Hypothalamus (tissue), 51 donors: ENCODE measurements at places on chromosomes 2 and 18.

- DNase-seq = no peak
These were observed 8.3 kb downstream of the TRAPPC12 start for GRCh38 chr2:3387644-3388411.

GRCh38 chr2:109144271-109144670 lies 15.3 kb downstream of the SH3RF3 start:
- no peak for DNase-seq

GRCh38 chr2:197969391-197969893 lies 165.0 kb downstream of the PLCL1 start:
- no peak for DNase-seq

GRCh38 chr2:21404827-21405625 lies 281.3 kb downstream of the TDRD15 start:
- DNase-seq = no peak

GRCh38 chr18:55314031-55314430 lies 274.0 kb downstream of the TCF4 start:
- DNase-seq = no peak

DNA sequence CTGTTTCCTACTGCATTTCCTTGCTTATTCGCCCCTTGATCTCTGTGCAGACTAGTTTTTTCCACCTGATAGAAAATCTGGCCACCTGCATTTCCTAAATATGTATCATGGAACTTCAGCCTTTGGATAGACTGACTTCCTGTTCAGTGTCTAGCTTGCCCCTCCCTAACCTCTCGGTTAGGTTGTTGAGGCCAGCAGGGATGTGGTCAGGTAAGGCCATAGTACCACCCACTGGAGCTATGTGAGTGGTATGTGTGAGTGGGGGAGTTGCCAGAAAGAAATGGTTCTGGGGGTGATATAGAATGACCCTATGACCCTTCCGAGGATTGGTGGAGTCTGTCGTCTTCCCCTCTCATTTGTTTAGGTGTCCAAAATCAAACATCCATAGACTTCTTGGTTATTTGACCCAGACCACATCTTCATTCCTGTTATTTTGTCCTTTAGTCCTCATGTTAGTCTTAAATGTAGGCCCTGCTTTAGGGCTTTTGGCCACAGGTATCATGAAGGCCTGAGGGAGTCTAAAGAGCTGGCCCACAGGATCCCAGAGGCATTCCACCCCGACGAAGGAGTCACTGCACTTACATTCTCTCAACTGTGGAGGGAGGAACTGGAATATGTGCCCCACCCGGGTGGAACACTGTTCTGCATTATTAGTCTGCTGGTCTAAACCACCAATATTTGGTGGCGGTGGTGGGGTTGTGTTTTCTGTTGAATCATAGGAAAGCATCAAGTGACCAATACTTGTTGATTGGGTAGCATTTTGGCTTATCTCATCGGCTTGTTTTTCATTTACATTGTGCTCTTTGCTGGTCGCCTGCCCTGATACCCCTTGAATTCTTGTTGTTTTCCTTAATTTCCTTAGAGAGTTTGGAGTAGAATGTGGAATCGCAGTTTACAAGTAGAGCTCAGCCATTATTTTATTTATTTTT lies 21.9 kb downstream of the CAB39 start:
- DNase-seq = no peak

DNA sequence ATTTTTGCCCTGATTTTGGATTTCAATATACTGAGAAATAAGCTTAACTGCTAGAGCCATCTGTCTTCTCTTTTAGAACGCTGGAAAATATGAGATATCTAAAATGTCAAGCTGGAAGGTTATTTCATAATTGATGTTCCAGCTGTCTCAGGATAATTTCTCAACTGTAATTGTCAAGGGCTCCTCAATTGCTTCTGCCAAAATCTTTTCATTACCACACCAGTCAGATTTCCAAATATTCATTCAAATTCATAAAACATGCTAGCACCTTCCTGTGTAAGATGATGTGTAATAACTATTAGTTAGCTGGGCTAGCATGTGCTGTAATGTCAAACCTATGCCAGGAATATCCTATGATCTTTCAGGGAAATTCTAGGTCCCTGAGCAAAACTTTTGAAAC lies 88.1 kb downstream of the TNFRSF11A start:
- no peak for DNase-seq

DNA sequence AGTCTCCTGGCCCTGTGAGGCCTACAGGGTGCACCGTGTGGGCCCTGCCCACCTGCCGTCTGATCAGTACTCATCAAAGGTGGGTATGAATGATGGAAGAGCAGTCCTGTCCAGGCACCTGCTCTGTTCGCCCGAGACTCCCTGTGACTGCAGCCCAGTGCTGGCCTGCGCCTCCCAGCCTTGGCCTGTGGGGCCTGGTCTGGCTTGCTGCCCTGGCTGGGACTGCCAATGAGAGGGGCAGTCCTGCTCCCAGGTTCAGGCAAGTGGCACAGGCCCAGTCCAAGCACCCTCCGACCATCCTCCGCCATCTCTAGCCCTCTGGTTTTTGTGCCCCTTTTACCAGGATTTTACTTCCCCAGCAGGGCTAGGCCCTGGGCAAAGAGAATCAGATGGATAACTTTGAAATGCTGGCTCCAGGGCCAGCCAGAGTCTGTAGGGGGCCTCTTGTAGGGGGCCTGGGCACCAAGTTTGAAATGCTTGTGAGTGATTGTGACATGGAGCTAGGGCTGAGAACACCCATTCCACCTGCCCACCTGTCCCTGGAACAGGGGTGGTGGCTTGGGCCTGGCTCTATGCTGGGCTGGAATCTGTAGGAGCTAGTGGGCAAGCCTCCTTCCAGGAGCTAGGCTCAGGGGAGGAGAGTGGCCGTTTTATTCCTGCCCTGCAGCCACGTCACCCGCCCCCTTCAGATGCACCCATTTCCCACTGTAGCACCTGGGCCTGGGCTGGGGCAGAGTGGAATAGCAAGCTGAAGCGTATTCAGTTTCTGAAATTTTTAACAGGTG lies 8.7 kb upstream of the HS6ST1 start:
- no peak for DNase-seq

DNA sequence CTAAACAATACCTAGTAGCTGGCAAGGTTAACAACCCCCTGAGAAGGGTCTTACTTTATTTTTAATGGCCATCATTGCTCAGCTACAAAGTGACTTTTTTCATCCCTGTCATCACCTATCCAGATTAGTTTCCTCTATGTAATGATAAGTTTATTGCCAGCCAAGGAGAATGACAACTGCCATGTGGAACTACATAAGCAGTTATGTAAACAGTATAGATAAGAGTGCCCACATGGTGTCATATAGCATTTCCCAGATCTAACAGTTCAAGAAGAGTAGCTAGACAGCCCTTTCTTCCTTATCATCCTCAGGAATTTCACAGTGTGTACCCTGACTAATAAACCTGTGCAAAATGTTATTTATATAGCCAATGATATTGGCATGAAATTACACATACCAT lies 240.2 kb upstream of the PIK3C3 start:
- DNase-seq = no peak

DNA sequence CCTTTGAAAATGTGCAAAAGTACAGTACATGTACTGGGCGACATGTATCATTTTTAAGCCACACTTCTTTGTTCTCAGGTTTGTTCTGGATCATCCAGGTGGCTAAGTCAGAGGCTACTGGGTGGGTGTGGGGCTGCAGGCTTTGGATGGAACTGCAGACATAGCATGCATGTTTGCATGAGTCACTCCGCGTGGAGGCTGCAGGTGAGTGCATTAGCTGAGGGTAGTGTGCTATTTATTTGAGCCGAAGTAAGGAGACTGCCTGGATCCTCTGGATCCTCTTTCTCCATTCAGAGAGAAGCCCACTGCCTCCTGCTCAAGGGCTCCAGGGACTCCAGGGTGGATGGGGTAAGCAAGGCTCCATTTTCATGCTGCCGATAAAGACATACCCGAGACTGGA lies 9.4 kb upstream of the NEURL3 start:
- DNase-seq = no peak

GRCh38 chr2:7686016-7686385 lies 768.8 kb downstream of the RNF144A start:
- no peak for DNase-seq

- DNase-seq = no peak
These were observed 5.7 kb downstream of the GFPT1 start for GRCh38 chr2:69381337-69381737.

DNA sequence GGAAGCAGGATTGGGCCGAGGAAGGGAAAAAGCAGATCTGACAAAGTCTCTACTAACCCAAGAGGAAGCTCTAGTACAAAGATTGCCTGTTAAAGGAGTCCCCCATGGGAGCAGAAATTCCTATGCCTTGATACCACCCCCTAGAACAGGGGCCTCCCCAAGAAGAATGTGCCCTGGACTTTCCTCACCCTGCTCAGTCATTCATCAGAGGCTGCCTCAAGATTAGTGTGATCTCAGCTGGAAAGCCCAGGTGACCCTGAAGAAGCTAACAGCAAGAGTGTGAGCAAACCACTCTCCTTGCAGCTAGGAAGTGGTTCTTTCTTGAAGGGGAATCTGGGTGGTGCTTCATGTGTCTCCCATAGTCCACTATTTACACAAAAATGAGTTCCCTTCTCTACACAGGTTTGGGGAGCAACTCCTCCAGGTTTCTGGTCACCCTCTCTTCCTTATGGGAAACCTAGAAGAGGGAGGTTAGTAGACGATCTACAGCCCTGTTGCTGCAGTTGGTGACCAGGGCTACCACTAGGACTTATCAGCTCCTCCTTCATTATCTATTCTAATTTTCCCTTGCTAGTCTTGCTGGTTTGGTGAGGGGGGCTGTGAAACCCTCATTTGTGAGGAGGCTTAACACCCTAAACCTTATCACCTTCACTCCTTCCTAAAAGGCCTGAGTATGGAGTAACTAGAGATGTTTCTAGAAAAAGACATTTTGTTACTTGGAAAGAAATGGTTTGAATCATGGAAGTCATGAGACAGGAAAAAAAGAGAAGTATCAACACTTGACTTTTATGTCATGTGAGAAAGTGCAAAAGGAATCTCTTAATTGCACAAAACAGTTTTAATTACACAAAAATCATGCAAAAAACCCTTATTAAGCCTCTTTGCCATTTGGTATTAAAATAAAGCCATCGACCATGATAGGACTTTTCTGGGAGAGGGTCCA lies 2.9 kb upstream of the WDR7 start:
- DNase-seq = no peak

GRCh38 chr2:230156782-230157699 lies 62.7 kb downstream of the SP110 start:
- no peak for DNase-seq

- no peak for DNase-seq
These were observed 19.5 kb downstream of the MYO1B start for GRCh38 chr2:191264647-191265081.

DNA sequence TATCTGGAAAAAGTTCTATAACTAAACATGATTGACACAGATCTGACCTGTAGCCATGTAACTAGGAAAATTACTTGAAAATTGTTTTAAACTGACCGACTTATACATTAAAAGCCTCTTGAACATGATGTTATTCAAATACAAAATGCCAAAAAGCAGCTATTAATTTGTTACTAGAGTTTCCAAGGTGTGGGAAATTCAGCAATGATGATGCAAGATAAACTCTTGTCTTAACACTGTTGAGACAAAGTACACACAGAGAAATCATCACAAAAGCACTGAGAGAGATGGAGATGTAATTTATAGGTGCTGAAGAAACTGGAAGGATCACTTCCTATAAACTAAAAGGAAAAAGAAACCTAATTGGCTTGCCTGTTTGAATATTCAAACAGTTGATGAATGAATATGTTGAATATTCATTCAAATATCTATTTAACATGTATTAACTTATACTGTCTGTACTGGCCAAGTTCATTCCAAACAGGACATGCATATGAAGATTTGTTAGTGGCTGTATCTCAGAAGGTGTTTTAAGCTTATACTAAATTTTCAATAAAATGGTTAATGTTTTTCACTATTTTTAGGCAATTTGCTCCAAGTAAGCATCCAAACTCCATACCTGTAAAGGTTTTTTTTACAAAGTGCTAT lies 34.6 kb upstream of the WDR75 start:
- DNase-seq = no peak

DNA sequence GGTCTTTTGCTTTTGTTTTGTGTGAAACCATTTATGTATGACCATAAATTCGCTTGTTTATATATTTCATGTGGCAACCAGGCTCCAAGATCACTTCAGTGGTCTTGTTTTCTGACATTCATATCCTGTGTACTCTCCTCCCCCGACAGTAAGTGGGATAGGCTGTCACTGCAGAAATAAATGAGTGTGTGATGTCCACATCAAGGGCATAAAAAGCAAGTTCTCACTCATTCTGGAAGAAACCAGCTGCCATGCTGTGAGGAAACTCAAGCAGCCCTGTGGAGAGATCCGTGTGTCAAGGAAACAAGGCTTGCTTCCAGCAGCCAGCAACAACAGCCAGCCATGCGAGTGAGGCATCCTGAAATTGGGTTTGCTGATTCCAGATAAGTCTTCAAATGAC lies 39.2 kb upstream of the GNAL start:
- no peak for DNase-seq

DNA sequence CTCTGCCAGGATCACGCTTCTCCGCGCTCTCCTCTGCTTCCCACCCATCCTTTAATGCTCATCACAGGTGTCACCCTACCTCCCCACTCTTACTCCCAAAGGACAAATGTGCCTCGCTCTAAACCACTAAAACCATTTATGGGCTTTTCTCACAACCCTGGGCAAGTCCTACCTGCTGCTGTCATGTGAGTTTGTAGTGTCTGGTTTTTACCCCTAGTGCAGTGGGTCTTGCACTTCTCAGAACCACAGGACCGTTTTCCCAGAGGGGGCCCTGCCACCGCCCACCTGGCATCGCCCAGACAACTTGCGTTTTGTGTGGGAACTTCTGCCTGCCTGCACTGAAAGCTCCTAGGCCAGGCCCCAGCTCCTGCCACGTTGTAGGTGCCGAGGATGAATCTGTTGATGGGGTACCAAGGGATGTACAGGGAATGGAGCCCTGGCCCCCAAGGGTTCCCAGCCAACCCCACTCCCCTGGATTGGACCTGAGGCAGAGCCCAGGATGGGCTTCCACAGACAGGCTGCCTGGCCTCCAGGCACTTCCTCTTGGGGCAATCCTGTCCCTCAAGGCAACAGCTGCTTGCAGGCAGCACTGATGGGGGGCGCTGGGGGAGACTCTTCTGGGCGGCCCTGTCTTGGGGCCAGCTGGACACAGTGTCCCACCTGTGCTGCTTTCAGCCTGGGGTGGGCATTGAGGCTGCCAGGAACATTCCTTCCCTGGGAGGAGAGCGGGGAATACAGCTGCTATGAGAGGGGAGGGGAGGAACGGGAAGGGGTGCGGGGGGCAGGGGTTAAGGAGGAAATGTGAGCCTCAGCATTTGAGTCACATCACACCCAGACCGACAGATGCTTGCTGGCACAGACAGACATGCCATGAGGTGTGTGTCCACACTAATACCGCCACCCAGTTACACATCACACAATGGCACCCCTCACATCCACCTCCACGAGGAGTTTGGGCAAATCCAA lies 176.3 kb downstream of the ZFP36L2 start:
- no peak for DNase-seq

DNA sequence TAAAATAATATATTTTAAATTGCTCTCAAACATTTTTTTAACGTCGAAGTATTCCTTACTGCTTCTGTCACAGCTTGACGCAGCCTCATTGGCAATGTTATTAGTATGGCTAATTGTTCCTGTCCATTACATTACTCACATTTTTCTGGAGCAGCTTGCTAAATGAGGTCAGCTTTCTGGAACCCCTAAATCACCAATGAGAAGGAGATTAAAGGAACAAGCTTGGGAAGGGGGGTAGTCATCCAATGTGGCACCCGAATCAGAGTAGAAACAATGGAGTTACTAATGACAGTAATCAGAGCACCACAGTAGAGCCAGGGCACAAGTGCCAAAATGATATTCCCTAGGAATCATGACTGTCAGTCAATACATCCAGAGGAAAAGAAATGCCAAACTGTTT lies 5.1 kb downstream of the NEUROD1 start:
- DNase-seq = no peak

GRCh38 chr2:122244598-122245229 lies 489.3 kb downstream of the TSN start:
- DNase-seq = no peak
